ENCODE measurements at places on chromosomes 11 and 22. TPM values are rescaled to one million over a fixed set of nuclear protein-coding genes. Genes with fewer than 3 reads are reported as not detected.

OR10A2 gene
- total RNA-seq = not detected

FJX1 gene
- total RNA-seq = 8.7 TPM

OR6T1 gene
- total RNA-seq = not detected

DUSP8 gene
- total RNA-seq = 0.51 TPM

MOGAT2 gene
- not detected for total RNA-seq

ARHGAP20 gene
- total RNA-seq = 11.6 TPM

LAYN gene
- total RNA-seq = 117 TPM

RANBP1 gene
- total RNA-seq = 87.8 TPM

VPS26B gene
- 36.7 TPM for total RNA-seq
